ENCODE measurements at places on chromosomes 2 and 18.
A peak's percentile ranks its signal among the peaks of the same experiment; 100 is the strongest.

GRCh38 chr2:120912101-120912985, 176.7 kb downstream of the GLI2 start:
- no peak for DNase-seq

DNA sequence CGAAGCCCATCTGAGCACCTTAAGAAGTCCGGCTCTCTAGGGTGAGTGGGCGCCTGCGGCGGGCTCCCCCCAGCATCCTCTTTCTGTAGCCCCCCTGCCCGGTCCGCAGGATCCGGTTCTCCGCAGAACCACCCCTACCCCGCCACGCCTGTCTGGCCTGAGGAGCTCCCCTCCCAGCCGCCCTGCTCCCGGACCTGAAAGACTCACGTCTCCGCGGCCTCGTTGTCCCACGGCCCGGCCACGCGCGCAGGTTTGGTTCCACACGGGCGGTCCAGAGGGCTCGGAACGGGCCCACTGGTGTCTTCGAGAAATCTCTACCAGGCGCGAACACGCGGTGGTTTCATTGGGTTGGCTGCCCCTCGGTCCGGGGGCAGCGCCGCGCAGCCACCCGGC, 237 bp downstream of the SLC39A6 start:
- DNase-seq = no peak

DNA sequence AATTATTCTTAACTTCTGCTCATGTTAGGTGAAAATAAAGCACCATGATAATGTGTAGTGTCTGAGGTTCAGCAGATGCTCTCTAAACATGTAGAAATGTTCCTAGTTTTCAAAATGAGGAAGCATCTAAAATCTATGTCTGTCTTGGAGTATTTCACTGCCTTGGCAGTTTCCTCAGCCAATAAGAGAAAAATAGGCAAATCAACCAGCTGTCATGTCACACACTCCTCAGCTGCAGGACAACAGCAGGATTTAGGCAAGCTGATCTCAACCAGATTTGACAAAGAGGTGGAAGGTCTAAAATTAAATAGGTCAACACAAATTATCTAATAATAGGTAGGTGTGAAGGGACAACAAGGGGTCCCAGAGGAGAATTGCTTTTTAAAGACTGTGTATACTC, 164.1 kb upstream of the BOD1L2 start:
- no peak for DNase-seq

DNA sequence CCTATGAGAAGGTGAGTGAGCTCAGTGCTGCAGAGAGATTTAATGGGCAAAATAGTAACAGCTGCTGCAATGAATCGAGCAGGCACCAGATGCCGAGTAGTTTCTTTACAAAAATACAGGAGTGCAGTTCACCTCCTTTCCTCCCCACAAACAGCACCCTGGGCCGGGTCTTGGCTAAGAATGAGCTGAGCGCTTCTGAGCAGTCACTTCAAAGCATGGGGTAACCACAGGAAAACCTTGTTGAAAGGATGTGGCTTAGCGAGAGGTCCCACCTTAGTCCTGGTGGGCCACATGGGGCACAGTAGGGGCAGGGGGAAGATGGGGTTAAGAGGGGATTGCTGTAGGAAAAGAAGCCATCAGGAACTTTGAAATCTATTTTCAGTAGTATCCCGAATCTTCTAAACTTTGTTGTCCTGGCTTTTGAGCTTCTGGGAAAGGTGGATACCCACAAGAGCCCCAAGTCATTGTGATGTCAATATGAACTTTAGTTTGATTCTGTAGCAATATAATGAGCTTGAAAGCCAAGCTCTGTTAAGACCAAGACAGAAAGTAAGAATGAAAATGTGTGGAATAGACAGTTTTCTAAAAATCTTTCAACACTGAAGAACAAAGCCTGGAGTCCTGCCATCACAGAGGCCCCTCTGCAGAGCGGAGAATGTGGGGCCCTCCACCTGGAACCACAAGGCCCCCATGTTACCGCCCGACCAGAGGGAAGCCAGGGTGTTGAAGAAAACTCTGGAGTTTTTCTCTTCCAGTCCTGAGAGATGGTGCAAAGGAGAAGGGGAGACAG, 101.0 kb upstream of the ZNF236 start:
- no peak for DNase-seq

GRCh38 chr2:48589170-48589767, 28.4 kb upstream of the GTF2A1L start:
- peak; percentile 56 for DNase-seq

DNA sequence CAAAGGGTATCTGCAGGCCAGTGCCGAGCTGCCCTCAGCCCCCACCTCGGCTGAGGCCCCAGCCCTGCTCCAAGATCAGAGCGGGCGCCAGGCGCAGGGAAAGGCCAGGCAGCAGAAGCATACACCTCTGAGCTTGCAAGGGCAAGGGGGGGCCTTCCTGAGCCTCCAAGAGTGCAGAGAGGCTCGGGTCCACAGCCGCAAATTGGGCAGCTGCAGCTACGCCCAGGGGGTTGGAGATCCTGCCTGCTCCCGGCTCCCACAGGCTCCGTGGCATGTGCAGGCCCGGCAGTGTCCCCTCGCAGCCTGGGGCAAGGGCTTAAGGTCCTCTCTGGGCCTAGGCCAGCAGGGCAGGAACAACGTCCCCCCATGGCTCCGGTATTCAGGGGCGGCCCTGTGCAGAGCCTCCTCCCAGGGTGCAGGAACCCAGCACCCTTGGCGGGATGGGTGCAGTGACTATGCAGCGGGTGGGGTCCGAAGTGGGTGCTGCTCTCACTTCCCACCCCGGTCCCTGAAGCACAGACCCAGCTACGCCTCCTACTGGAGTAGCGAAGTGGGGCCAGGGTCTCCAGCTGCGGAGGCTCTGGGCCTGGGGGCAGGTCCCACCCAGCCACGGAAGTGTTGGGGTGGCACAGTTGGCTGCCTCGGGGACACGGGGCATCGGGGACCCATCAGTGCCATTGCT, 120.2 kb upstream of the TMEFF2 start:
- peak; percentile 16 for DNase-seq

GRCh38 chr2:150107170-150107569, 380.3 kb downstream of the RND3 start:
- no peak for DNase-seq

DNA sequence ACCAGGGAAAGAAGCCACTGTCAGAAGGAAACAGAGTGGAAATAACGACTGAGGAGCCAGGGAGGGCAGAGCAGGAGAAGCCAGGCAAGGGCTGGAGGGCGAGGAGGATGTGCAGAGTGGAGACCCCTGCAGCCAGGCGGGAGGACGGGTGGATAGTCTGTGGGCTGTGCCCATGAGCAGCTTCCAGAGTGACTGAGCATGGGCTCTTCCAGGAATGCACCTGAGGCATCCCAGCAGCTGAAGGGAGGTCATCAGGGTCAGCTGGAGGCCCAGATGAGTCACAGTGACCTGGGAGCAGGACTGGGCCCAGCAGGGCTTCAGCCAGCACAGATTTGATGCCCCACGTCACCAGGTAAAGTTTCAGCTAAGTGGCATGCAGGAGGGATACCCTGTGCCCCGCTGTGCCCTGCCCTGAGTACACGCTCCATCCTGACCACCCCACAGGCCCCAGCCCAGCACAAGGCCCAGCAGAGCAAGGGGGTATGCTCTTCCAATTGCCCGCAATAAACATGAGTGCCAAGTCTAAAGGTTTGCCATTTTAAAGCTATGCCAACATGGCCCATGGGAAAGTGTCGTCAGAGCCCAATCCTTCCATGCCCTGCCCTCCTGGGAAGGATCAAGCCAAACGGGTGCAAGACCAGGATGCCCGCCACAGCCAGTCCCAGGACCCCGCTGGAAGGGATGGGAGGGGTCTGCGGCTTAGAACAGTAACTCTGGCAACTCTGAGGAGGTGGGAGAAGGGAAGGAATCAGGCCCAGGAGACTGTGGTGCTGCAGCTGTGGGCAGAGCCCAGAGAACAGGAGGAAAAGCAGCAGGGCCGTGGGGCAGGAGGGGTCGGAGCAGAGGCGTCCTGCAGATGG, 85.7 kb downstream of the SEPTIN10 start:
- no peak for DNase-seq
